ENCODE measurements at places on chromosomes 13 and 19. TPM values are rescaled to one million over a fixed set of nuclear protein-coding genes. Genes with fewer than 3 reads are reported as not detected.
A peak's percentile ranks its signal among the peaks of the same experiment; 100 is the strongest.

FDX2 gene
- total RNA-seq: 19.8 TPM

CERS4 gene
- total RNA-seq: 19.1 TPM

GRCh38 chr13:58340895-58341294 is 709.4 kb downstream of the PCDH17 start:
- no peak for DNase-seq

- DNase-seq: no peak
Observed at GRCh38 chr13:49791315-49791710, 1.2 kb downstream of the KPNA3 start.

DNA sequence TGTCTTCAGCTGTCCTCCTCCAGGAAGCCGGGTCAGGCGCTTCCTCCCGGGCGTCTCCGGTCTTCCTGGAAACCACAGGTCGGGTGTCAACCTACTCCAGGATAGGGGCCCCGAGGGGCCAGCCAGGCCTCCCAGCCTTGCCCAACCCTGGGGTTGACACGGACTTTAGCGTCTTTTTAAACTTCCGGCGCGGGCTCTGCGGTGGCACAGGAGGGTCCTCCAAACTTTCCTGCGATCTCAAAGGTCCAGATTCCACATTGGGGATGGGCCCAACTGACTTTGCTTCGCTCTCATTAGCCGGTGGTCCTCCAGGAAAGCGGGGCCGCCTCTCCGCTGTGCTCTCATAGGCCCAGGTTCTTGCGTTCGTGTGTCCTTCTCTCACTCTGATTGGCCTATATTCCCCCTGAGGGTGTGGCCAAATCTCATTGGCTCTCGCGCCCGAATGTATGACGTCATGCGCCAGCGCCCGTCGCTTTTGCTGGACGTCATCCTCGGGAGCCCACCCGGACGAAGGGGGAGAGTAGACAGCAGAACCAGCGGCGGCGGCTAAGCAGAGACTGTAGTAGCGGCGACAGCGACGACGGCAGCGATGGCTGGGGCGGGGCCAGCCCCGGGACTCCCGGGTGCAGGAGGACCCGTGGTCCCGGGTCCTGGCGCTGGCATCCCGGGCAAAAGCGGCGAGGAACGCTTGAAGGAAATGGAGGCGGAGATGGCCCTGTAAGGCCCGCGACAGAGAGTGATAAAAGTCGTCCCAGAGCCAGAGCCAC is at the start of gene RBM42:
Gene RBM42 (plus strand): TSS at position 472 of the 767 bp plus-strand sequence. CDS start 118 bp downstream, at position 590.
- peak; percentile 97 for DNase-seq

DNA sequence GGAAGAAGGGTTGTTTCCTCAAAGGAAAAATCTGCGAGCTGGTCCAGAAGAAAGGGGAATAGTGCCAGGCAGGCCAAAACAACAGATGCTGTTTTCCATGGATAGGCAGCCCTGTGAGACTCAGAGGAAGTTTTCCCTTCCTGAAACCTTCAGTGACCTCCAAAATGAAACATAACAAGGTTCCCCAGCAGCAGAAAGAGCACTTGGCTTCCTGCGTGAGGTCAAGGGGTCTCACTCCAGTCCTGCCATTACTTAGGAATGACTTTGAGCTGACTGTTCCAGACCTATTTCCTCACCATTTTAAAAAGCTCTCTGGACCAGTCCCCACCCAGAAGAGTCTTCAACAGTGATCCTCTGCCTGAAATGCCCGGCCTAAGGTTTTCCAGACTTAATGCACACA is 104.6 kb upstream of the IPO5 start:
- DNase-seq: no peak

Data from Right ventricle myocardium superior (tissue), 1 donor.